LNCaP clone FGC (cell line): ENCODE measurements at places on chromosomes 6 and 20.
A peak's percentile ranks its signal among the peaks of the same experiment; 100 is the strongest.

- no peak for DNase-seq
These were observed 1.9 kb downstream of the JARID2 start for GRCh38 chr6:15247500-15248450.

DNA sequence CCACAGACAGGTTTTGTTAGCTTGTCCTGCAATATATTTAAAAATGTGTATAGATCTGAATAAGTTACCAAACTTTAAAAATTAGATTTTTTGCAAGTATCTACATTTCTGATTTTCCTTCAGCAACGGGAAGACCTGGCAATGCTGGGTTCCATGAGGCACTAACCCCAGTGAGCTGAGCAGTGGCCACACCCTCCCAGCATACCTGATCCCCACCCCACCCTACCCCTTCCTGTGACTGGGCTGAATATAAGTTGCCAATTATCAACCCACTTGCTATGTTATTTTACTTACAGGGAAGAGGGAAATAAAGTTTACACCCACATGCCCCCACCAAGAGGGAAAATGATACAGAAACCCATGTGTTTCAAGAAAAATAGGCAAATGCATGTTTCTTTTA is 70.3 kb upstream of the RALGAPA2 start:
- no peak for DNase-seq

DNA sequence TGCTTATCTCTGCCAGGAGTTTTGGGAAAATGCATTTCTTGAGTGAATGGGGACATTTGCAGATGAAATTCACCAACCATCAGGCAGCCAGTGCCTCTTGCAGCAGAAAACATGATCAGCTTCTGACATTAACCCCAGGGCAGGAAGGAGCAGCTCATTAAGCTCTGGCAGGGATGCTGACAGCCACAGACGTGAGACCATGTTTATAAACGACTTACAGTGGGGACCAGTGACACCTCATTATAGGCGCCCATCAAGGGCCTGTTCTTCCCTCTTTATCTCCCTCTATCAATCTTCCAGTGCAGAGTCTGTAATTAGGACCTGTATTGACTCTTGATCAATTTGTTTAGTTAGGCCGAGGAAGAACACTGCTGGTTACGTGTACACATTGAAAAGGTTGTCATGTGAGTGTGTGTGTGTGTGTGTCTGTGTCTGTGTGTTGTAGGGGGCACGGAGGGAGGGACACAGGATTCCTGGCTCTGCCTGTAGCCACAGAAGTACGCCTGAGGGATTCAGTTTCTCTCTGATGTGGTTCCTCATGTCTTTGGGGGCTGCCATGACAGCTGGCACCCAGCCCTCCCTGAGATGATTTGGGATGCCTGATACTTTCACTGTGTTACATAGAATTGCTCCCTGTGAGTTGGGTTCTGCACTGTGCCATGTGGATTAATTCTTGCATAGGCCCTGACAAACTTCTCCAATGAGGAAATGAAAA is 428.4 kb upstream of the CHD6 start:
- DNase-seq = no peak

DNA sequence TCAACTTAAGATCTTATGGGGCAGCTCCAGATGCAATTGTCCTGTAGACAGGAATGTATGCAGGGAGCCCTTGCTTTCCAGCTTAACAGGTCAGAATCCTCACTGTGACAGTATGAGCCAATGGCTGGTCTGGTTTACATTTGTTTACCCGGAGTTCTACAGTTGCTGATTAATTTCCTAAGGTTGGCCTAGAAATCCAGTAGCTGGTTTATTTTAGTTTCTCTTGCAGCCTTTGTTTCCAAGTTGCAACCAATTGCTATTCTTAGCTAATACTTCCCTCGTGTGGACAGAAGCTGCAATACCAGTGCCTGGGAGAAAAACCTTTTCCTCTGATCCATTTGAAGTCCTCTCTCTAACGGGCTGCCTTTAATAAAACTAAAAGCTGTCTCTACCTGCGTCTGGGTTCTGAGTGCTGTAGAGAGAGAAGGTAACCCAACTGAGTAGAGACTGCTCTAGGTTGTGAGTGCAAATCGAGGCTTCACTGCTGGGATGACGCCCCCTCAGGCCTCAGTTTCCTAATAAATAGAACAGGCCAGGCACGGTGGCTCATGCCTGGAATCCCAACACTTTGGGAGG is 45.9 kb downstream of the ZNF217 start:
- peak; percentile 54 for DNase-seq

DNA sequence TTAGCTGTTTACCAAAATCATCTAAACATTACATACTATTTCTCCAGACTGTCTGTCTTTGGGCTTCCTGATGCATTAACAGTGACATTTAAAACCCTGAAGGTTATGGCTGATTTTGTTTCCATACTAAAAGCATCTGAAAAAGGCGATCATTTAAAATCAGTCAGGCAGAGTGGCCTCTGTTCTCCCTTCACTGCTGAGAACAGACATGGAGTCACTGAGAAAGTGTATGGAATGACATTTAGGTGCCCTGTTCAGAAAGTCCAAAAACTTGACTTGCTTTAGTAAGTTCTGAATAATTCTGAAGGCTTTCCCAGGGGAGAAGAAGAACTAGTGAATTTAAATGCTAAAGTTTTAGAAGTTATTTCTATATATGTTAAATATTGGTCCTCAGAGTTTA is 83.0 kb downstream of the MAP7 start:
- DNase-seq = no peak

GRCh38 chr6:116101302-116101718 is 657 bp downstream of the NT5DC1 start:
- peak; percentile 58 for DNase-seq

DNA sequence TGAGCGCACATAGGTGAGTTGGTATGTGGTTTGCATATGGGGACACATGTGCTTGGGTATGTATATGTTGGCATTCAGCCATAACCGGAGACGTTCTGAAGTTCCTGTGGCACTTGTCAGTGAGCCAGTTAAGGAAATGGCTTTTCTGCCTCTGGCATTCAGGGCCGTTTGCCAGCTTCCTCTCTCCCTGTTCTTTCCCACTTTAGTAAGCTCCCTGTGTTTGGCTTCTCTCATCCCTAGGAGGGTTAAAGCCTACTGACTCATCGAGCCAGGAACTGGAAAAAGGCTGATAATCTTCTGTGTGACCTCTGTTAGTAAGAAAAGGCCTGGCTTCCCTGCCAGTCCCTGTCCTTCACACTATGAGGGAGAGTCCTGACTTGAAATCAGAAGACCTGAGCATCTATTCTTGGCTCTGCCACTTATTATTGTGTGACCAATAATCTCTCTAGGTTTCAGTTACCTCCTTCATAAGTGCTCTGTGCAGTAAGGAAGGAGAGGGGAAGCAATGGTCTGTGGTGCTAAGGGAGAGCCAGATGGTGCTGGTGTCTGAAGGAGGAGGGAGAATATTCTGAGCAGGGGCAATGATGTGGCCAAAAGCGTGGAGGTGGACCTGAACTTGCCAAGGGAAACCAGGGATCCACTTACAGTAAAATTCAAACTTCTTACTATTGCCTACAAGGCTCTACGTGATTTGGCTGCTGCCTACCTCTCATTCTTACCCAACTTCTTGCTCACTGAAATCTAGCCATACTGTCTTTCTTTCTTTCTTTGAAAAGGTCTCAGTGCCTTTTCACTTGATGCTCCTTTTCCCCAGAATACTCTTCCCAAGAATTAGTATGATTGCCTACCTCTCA is 31.4 kb downstream of the ACSS2 start:
- peak; percentile 99 for DNase-seq

DNA sequence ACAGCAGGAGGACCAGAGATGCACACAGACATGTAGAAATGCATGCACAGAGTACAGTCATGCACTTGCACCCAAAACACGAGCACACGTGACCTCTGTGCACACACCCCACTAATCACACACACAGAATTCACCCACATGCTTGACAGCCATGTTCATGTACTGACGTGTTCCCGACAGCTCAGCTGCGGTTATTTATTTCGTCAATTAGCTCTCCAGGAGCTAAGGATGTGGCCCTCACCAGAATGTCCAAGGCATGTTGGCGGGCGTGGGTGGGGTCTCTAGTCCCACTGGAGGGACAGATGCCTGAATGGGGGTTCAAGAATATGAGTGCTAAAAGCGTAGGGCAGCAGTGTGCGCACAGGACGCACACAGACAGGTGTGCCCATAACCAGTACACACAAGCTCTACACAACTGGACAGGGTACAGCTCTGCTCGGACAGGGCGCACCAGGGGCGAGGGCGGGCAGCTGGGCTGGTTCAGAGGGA is 571 bp upstream of the PRPF6 start:
- DNase-seq = no peak
